ENCODE measurements at places on chromosomes 16 and 17. TPM values are rescaled to one million over a fixed set of nuclear protein-coding genes. Genes with fewer than 3 reads are reported as not detected.

The KRTAP4-3 gene
- not detected for total RNA-seq

The PROCA1 gene
- total RNA-seq: 1.1 TPM

The SHISA6 gene
- total RNA-seq: 5.4 TPM

The CBLN1 gene
- 0.26 TPM for total RNA-seq

The MNT gene
- 47.4 TPM for total RNA-seq

The PMFBP1 gene
- 1.6 TPM for total RNA-seq

The EVI2B gene
- 6.5 TPM for total RNA-seq

The CMTM1 gene
- 4.3 TPM for total RNA-seq

The PPP1R27 gene
- total RNA-seq: not detected

The DGKE gene
- 15.4 TPM for total RNA-seq

The TMEM100 gene
- 8.4 TPM for total RNA-seq

The CDH11 gene
- 98.3 TPM for total RNA-seq

The SCGB1C2 gene
- total RNA-seq: not detected

The RAB37 gene
- 2.3 TPM for total RNA-seq

The CCL8 gene
- not detected for total RNA-seq

The NOS2 gene
- 0.23 TPM for total RNA-seq

The PRAC1 gene
- total RNA-seq: not detected

The WSCD1 gene
- total RNA-seq: 3.6 TPM

The BICDL2 gene
- total RNA-seq: 94.3 TPM

The OR3A2 gene
- 2.7 TPM for total RNA-seq

The USP43 gene
- 7.6 TPM for total RNA-seq

The MT1H gene
- not detected for total RNA-seq
